Activated T-cell treated with anti-CD3 and anti-CD28 coated beads for 24 hours (primary cell): ENCODE measurements at places on chromosomes 2 and 18.

- no peak for DNase-seq
These were observed 59.3 kb downstream of the ADNP2 start for GRCh38 chr18:80168346-80168745.

DNA sequence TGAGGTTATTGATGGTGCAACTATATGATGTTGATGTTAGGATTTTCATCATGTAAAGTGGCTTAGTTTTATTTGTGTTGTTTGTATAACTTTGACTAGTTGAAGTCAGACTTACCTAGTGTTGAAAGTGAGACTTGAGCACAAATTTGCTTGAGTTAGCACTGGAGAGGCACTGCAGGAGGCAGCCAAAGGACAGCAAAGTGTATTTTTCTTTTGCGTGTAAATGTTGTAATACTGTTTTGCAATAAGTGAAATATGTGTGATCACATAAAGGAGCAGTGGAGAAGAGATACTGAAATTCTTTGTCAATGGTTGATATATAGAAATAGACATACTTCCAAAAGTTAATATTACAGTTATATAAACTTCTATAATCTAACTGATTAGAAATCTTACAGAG, 332.0 kb upstream of the RAB12 start:
- DNase-seq, result no peak

DNA sequence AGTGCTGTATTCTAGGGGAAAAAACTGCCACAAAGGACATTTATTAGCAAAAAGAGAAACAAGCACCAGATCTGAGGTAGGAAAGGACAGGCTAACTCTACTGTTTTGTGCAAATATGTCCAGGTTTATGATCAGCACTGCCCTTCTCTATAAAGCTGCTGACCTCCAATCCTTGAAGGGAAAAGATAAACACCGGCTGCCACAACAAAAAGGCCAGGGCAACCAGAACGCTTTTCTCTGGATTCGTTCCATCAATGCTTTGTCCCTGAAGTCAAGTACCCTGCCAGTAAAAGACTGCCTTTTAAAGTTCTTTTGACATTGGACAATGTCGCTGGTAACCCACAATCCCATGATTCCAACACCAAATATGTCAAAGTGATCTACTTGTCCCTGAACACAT, 21.0 kb downstream of the SMAD2 start:
- no peak for DNase-seq

DNA sequence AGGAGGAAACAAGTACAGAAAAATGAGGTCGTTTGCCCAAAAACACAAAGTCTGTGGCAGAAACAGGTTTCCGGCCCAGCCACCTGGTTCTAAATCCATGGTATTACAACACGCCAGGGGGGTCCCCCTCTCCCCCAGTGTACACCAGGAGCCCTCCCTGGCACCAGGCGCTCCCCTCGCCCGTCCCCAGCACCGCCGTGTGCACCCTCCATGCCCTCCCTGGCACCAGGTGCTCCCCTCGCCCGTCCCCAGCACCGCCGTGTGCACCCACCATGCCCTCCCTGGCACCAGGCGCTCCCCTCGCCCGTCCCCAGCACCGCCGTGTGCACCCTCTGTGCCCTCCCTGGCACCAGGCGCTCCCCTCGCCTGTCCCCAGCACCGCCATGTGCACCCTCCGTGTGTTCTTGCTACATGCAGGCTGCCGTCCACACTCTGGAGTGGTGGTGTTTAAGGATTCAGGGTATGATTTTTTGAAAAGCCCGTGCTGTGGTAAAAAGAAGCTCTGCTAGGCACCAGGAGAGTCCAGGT, 59.8 kb upstream of the NFATC1 start:
- DNase-seq, result no peak

- DNase-seq, result no peak
These were observed 2.5 kb downstream of the UXS1 start for GRCh38 chr2:106191511-106192016.

GRCh38 chr2:127208313-127208712, 11.8 kb downstream of the CYP27C1 start:
- DNase-seq, result no peak
